ENCODE measurements at places on chromosomes 13 and 19.

- DNase-seq: no peak
Observed at GRCh38 chr13:34335014-34336007, 517.4 kb downstream of the RFC3 start.

DNA sequence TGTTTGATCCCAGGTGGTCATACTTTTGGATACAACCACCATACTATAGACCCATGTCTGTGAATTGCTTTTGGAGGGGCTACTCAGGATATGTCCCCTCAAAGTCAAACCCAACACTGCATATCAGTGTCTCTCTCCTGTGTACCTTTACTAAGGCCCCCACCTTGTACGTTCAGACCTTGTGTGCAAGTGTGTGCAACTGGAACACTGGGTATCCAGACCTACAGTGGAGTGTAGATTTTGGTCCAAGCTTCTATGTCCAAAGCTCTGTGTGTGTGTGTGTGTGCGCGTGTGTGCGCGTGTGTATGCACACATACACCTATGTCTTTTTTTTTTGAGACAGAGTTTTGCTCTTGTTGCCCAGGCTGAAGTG lies 18.0 kb downstream of the KLK2 start:
- DNase-seq: no peak

DNA sequence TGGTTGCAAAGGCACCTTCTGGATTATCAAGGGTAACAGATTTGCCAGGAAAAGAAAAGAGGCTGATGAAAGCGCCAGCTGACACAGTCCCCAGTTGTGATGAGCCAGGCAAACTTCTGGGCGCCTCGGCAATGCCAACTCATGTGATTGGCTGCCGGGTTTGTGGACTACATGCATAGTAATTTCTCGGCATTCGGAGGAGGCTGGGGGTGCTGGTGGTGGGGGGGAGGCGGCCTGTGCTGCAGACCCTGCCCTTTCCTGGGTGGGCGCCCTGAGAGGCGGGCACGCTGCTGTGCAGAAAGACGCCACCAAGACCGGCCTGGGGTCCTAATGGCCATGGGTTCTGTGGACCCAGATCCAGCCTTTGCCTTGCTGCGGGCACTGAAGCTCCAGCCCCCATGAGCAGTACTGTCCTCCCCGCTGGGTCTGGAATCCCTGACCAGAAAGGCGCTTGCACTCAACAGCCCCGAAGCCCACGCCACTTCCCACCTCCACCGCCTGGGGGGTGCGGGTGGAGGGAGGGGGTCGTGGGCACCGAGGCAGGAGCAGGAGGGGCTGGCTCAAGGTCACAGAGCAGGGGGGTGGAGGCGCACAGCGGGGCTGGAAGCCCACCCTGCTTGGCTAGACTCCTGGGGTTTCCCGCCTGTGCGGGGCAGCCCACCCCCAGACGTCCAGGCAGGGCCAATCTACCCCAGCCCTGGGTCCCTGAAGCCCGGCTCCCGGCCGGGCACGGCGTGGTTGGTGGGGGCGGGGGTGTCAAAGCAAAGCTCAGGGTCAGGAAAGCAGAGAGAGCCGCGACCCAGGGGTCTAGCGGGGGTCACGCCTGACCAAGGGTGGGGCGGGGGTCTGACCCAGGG lies 1.0 kb downstream of the DIRAS1 start:
- no peak for DNase-seq

- DNase-seq: no peak
Observed at GRCh38 chr19:51368366-51369282, at the start of gene CLDND2. CLDND2 (minus strand) TSS chr19:51369003; CDS start chr19:51368577, 426 bp downstream.

- DNase-seq: no peak
Observed at GRCh38 chr13:51783428-51784094, 20.4 kb downstream of the DHRS12 start.

- DNase-seq: no peak
Observed at GRCh38 chr13:80245162-80245733, 95.7 kb downstream of the SPRY2 start.

GRCh38 chr19:34480491-34480890 lies 1.1 kb upstream of the WTIP start:
- no peak for DNase-seq

GRCh38 chr19:38921420-38922274 lies 8.9 kb downstream of the SARS2 start:
- no peak for DNase-seq

DNA sequence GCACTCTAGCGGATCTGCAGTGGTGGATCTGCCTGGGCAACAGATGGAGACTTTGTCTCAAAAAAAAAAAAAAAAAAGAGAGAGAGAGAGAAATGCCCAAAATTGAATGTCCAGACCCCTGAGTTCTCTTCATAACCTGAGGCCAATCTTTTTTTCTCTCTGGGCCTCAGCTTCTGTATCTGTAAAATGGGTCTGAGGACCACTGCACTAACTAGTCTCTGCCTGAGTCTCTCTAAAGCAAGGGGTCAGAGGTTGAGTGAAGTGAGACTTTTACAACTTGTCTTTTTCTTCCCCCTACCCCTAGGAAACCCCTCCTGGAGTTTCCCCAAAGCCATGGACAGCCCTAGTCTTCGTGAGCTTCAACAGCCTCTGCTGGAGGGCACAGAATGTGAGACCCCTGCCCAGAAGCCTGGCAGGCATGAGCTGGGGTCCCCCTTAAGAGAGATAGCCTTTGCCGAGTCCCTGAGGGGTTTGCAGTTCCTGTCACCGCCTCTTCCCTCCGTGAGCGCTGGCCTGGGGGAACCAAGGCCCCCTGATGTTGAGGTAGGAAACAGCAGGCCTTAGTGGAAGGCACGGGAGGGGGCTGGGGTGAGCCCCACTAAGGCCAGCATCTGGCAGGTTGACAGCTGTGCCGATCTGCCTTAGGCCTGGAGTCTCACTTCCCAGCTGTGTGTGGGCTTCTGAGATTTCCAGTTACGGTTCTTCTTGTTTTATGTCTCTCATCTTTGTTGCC lies 1.8 kb downstream of the TMEM91 start:
- DNase-seq: peak; percentile 65

DNA sequence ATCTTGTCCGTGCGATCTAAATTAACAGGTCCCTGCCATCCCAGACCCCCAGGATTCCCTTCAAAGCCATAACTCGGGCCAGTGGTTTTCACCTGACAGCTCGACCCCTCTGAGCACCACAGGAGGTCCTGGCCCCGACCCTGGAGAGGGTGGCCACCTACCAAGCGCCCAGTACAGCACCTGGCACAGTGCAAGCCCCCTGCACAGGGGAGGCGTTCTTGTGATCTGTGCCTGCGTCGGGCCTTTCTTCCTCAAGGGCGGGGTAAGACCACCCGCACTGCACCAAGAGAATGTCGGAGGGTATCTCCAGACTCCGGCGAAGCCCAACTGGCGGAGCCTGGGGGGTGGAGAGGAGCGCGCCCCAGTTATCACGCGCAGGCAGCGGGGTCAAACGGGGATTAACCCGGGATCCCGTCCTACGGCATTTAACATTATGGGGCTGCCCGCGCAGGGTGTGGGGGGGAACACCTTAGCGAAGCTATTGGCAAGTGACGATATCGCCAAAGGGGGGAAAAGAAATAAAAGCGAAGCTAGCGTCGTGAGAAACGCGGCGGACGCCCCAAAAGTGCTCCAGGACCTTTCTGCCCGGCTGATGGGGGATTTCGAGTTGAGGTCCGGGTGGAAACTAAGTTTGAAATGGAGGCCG lies 1.3 kb upstream of the HNRNPL start:
- DNase-seq: no peak

GRCh38 chr19:54172471-54173358 lies at the start of gene TMC4:
TMC4 (minus strand) TSS chr19:54173160; CDS start chr19:54173117, 43 bp downstream.
- no peak for DNase-seq

DNA sequence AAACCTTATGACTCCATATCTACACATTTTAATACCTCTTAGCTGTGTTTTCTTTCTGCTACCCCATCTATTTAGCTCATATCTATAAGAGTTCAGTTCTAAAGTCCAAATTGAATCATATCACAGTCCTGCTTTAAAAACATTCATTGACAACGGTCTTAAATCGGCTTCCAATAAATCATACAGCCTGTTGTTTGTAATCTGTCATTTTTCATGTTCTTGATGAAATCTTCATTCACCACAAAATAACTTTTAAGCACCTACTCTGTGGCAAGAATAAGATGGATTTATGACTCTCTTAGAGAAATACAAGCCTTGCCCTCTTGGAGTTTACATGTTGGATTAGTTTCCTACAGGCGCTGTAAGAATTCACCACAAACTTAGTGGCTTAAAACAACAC lies 450.9 kb upstream of the GPC6 start:
- DNase-seq: no peak

GRCh38 chr19:30807278-30807677 lies 435.1 kb downstream of the ZNF536 start:
- no peak for DNase-seq

DNA sequence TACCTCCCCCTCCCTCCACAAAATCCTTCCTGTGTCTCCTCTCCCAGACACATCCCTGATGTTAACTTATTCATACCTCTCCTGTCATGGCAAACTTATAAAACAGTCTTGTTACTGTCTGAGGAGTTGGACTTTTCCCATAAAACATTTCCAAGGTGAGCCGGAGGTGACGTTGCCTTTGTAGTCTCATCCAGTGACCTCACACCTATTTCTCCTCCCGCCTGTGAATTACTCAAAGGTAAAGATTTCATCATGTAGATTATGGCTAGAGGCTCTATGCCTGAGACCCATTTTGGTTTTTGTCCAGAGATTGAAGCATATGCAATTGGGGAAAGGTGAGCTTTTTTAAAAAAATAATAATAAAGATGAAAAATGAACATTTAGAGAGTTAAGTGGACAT lies 529.0 kb downstream of the MYO16 start:
- no peak for DNase-seq

GRCh38 chr19:1113030-1113985 lies 9.5 kb downstream of the GPX4 start:
- DNase-seq: peak; percentile 100

- DNase-seq: no peak
Observed at GRCh38 chr13:111595276-111595675, 274.8 kb downstream of the TEX29 start.

DNA sequence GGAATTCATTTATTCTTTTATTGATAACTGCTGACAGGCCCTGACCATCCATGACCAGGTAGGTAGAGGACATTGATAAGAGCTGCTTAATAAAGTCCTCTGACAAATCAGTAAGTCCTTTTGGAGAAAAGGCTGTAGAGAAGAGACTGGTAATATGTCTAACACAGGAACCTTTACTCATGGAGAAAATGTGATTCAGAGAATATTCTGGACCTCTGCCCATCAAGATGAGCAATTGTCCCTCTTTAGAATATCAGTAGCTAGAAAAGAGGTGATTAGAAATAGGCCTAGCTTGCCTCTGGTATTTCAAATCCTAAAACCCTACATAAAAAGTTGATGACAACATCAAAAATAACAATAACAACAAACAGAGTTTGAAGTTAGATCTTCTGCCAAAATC lies 642.3 kb downstream of the TBC1D4 start:
- DNase-seq: no peak

GRCh38 chr13:110712849-110713641 lies 455 bp upstream of the ING1 start:
- DNase-seq: peak; percentile 78

GRCh38 chr13:59674616-59675015 lies 489.1 kb downstream of the DIAPH3 start:
- no peak for DNase-seq

GRCh38 chr19:4688587-4688986 lies 18.4 kb upstream of the MYDGF start:
- no peak for DNase-seq

- no peak for DNase-seq
Observed at GRCh38 chr19:18419699-18420460, 682 bp downstream of the SSBP4 start.

- no peak for DNase-seq
Observed at GRCh38 chr19:13255041-13255718, 105.0 kb downstream of the IER2 start.

GRCh38 chr13:43154839-43155238 lies 131.5 kb downstream of the DNAJC15 start:
- no peak for DNase-seq

DNA sequence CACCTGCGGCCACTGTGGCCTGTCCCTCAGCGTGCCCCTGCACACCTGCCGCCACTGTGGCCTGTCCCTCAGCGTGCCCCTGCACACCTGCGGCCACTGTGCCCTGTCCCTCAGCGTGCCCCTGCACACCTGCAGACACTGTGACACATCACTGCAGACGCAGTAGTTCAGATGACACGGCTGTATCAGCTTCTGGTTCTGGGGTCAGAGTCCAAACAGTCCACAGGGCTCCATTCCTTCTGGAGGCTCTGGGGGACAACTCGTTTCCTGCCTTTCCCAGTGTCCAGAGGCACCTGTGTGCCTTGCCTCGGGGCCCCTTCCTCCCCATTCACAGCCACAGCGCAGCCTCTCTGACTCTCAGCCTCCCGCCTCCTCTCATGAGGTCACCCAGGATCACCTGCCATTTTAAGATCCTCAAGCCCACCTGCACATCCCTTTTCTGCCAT lies 5.5 kb downstream of the SF3A2 start:
- DNase-seq: no peak

- no peak for DNase-seq
Observed at GRCh38 chr19:44258835-44259413, 762 bp upstream of the ZNF233 start.

DNA sequence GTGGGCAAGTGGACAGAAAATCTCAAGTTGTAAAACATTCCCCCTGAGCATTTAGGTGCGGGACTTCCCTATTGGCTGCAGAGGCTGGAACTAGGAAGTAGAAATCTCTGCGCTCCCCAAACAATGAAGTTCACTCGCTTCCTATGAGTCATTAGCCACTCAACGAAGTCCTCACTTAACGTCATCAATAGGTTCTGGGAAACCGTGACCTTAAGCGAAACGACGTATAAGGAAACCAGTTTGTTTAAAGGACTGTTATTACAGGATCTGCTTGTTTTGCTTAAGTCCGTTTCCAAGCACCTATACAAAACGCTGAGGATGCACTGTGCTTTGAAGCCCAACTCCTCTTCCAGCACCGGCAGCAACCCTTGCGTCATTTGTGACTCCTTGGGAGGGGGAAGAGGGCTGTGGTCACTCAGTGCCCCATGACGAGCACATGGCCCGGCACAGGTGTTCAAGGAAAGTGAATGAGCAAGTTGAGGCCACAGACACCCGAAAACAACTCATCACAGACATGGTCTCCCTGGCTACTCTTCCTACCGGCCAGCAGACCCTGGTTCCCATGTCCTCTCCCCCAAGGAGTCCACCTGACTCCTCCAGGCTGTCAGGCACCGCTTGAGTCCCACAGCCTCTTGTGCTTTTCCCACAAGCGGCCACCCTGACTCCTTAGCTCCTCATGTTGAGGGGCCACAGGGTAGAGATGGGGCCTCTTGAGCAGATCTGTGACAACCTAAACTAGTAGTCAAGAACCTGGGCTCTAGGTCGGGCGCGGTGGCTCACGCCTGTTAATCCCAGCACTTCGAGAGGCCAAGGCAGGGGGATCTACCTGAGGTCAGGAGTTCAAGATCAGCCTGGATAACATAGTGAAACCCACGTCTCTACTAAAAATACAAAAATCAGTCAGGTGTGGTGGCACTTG lies 4.8 kb downstream of the RPS16 start:
- DNase-seq: no peak

GRCh38 chr13:56510836-56511235 lies 629.9 kb upstream of the PRR20A start:
- no peak for DNase-seq

GRCh38 chr19:40410030-40410389 lies 3.2 kb downstream of the PRX start:
- DNase-seq: no peak
